Muscle of arm (tissue), 14 donors: ENCODE measurements at places on chromosomes 16 and 17.

DNA sequence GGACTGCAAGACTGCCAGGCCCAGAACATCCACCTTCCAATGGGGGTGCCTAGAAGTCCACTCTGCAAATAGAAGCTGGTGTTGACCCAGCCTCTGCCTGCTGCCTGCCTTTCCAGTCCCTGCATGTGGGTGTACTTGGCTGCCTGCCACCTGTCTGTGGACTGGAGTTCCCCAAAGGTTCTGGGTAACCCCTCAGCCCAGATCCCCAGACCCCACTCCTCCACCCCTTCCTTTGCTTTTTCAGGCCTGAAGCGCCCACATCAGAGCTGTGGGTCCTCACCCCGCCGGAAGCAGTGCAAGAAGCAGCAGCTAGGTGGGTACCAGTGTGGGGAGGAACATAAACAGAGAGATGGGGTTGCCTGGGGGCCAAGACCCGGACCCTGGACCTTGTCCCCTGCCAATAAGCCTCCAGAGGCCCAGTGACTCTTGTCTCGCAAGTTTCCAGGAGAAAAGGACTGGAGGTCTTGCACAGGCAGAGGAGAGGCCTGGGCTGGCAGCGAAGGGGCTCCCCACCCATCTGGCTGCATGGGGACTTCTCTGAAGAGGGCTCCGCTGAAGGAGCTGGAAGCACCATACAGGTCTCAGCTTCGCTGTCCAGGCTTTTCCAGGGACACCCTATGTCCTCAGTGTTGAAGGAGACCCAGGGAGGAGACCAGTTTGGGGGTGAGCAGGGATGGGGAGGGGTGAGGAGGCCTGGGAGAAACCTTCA, 34.3 kb downstream of the NLRC5 start:
- no peak for DNase-seq

GRCh38 chr17:42421507-42422338, 1.3 kb downstream of the CAVIN1 start:
- DNase-seq = no peak

- DNase-seq = no peak
Measured at GRCh38 chr17:81314398-81315081, 19.4 kb upstream of the SLC38A10 start.

GRCh38 chr16:57572978-57573728, 30.7 kb downstream of the ADGRG5 start:
- DNase-seq = no peak

DNA sequence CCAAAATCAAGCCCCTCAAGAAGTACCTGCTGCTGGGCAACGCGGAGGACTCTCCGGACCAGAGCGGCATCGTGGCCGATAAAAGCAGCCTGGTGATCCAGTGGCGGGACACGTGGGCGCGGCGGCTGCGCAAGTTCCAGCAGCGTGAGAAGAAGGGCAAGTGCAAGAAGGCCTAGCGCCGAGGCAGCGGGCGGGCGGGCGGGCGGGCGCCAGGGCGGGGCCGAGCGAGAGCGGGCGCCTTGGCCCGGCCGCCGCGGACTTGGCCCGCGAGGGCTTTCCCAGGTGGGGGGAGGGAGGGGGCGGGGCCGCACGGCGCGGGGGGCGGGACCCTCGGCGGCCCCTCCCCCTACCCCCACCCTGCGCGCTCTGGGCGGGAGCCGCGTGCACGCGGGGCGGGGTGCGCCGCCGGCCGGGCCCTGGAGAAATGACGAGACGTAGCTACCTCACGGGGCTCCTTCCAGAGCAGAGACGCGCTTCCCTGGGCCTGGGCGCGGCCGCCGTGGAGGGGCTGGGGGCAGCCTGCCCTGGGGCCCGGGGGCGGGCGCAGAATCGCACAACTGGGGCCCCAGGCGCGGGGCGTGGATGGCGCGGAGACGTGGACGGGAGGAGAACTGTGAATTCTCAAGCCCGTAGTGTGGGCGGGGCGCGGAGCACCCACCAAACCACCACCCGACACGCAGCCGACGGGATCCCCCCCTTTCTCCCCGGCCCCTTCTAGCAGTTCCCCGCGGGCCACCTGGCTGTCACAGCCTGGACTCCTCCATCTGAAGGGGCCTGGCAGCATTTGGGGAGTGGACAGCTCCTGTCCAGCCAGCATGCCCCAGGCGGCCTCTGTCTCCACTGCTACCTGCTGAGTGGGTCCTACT, 218.7 kb downstream of the NTN1 start:
- peak; percentile 63 for DNase-seq

GRCh38 chr17:49210158-49211029, at the start of the genes ABI3 and GNGT2:
Gene ABI3, plus strand, starts transcription at chr17:49210707. Its CDS starts 18 bp downstream, at chr17:49210725.
Gene GNGT2, minus strand, starts transcription at chr17:49210574. Its CDS starts 3,152 bp downstream, at chr17:49207422.
- peak; percentile 35 for DNase-seq

DNA sequence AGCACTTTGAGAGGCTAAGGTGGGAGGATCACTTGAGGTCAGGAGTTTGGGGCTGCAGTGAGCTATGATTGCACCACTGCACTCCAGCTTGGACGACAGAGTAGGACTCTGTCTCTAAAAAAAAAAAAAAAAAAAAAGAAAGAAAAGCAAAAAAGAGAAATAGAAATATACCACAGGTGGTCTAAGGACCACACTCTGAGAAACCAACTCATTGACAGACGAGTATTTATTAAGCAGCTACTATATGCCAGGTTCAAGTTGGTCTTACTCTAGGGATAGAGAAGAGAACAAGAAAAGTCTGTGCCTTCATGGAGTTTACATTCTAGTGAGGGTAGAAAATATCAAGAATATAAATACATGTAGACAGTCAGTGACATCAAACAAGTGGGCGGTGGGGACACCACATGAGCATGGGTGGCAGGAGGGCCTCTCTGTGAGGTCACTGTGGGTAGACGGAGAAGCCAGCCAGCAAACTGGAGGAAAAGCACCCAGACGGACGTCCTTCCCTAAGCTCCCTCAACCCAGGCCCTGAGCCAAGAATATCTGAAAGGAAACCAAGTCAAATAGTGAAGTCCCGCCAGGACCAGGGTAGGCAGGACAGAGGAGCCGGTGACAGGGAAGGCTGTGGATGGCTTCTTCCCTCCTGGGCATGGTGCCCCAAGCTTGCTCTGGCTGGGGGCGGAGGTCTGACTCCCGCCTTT, 4.7 kb downstream of the CDIPT start:
- DNase-seq = no peak

GRCh38 chr16:66874079-66874775, 6.1 kb upstream of the PDP2 start:
- no peak for DNase-seq

GRCh38 chr17:66165537-66166123, 26.3 kb downstream of the CEP112 start:
- DNase-seq = peak; percentile 55

- no peak for DNase-seq
Measured at GRCh38 chr17:34680151-34680550, 100.8 kb downstream of the TMEM132E start.

DNA sequence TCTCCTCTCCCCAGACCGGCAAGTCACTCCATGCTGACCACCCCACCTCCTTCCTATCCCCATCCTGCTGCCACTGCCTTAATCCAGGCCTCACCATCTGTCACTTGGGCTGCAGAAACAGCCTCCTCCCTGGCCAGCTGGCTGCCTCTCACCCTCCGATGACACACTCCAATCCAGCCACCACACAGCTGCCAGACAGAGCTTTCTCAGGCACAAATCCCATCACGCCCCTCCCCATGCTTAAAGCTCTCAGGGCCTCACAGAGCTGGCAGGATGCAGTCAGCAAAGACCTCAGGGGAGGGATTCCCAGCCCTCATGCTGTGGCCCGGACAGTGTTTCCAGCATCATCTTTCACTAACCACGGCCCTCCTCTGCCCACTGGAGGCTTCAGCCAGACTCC, 13.7 kb downstream of the CAMKK1 start:
- DNase-seq = no peak

GRCh38 chr17:11195801-11196200, 45.2 kb upstream of the SHISA6 start:
- no peak for DNase-seq

GRCh38 chr16:83200005-83200779, 573.4 kb downstream of the CDH13 start:
- no peak for DNase-seq

DNA sequence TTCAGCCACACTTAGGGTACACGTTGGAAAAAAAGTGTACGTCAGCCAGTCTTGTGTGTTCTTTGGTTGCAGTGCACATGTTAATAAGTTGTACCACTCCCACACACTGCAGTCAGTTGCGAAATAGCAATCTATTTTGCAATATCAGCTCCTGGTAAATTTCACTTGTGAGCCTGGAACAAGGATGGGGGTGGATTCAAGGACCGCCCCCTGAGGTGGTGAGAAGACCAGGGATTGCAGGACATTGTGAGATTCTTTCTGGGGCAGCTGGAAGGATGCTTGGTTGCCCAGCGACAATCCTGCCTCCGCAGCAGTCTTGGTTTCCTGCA, 78.6 kb upstream of the ZFHX3 start:
- DNase-seq = no peak

- no peak for DNase-seq
Measured at GRCh38 chr17:48795444-48796162, 21.4 kb downstream of the TTLL6 start.

DNA sequence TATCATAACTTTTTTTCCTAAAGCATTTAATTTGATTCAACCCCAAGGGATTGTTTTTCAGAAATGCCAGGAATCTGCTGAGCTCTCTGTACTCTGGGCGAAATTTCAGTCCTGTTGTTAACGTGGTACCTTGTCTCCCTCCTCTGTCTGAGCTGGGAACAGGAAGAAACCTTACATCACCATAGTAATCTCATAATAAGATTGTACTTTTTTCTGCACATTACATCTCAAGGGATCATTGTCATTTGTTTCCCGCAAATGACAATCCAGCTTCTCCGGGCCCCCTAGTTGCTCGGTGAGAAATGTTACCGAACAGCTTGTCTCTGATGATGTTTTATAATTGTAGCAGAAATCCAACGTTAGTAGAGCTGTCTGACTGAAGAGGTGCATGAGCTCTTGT, 152.7 kb upstream of the ERCC4 start:
- DNase-seq = no peak

DNA sequence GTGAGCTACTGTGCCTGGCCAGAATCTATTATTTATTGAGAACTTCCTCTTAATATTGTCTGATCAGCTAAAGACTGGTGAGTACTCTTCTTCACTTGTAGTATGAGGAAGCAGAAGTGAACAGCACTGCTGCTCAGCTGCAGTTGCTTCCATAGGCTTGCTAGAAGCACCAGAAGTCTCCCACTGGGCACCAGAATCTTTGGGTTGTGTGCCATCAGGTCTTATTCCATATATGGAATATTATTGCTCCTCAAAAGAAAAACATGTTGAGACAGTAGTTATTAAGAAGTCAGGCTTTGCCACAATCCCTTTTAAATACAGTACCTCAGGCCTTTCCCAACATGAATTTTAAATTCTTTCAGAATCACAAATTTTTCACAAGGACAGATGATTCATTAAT, 17.2 kb downstream of the SNTB2 start:
- no peak for DNase-seq

GRCh38 chr16:71568551-71568950, 8.3 kb downstream of the TAT start:
- no peak for DNase-seq

DNA sequence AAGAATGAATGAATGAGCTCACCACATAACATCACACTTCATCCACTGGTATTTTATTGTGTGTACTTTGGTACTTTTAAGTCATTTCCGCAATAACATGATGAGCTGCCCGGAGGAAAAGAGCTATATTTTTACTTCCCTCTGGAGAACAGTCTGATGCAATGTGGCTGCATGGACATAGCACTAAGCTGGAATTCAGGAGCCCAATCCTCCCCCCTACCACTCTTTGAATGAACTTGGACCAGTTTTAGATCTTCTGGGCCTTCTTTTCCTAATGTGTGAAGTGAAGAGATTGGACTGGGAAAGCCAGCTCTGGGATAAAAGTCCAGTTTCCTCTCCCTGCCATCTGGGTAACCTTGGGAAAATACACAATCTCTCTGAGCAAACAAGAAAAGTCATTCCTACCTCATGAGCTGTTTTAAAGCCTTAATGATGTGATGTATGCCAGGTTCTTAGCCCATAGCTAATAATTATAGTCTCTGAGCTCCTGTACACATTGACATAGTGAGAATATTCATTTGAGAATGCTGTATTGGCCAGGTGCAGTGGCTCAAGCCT, 79.3 kb downstream of the ABCC12 start:
- no peak for DNase-seq

GRCh38 chr17:17416007-17416399, 60.8 kb upstream of the MED9 start:
- DNase-seq = no peak

DNA sequence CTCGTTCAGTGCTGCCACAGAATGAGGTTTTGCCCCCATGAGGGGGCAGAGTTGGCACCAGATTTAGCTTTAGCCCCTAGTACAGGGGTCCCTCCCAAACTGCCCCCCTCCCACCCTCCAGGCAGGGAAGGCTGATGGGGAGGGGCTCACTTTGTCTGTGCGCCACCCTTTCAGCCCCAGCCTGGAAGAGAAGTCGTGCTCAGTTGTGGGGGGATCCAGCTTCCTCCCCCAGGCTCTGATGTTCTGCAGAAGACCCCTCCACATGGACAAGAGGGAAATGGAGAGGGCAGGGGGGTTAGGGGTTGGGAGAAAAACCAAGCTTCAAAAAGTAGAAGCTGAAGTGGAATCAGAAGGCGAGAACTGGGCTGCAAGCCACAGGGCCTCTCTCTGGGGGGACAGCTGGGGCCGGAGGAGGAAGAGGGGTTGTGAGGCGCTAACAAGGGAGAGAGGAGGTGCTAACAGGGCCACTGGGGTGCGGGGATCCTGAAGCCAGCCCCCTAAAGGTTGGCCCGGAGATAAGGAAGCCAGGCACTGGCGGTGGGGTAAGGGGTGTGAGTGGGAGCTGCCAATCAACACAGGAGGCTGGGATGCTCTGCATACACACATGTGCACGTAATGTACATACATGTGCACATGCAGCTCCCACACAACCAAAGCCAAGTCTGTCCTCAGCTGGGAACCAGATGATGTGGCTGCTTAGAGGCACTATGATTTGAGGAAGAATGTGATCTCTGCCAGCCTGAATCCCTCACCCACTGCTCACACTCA, 7.0 kb upstream of the TMEM92 start:
- peak; percentile 94 for DNase-seq

GRCh38 chr17:74317071-74317470, 9.0 kb upstream of the KIF19 start:
- DNase-seq = no peak

- DNase-seq = no peak
Measured at GRCh38 chr17:37802061-37802595, 57.3 kb upstream of the HNF1B start.

DNA sequence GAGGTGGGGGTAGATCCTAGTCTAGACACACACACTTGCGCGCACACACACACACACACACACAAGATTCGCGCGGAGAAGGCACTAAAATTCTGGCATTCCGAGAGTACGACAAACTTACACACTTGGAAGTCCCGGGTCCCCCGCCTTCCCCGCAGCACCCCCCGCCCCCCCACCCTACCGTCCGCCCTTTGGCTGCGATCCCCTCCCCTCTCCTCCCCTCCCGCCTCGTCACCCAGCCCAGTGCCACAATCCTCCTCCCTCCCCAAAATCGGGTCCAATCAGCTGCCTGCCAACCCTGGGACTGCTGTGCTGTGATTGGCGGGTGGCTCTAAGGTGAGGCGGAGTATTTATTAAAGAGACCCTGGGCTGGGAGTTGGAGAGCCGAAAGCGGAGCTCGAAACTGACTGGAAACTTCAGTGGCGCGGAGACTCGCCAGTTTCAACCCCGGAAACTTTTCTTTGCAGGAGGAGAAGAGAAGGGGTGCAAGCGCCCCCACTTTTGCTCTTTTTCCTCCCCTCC, at the start of gene SOX9:
TSS of gene SOX9 (plus strand) at position 379 of the 522 bp plus-strand sequence. CDS start 372 bp downstream, outside the sequence.
- DNase-seq = peak; percentile 88

- DNase-seq = peak; percentile 69
Measured at GRCh38 chr16:50627419-50627818, 53.7 kb downstream of the SNX20 start.

GRCh38 chr17:77233635-77234334, 93.0 kb downstream of the SEC14L1 start:
- DNase-seq = no peak
